ENCODE measurements at places on chromosomes 11 and 22.
A peak's percentile ranks its signal among the peaks of the same experiment; 100 is the strongest.

DNA sequence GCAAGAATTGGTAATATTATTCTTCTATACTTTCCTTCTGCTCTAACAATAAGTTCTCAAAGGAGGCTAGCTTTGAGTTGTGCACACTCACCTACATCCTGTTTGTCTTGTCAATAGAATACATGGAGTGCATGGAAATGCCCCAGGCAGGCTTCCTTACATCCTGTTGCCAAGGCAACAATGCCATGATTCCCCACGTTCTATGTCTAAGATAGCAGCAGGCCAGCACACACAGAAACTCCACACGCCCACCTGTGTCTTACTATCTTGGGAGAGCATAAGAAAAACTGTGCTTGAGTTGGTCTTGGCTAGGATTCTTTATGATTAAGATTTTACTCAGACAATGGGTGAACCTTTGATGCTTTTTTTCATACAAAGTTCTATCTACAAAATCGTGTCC, 379.2 kb downstream of the AASDHPPT start:
- DNase-seq = no peak

DNA sequence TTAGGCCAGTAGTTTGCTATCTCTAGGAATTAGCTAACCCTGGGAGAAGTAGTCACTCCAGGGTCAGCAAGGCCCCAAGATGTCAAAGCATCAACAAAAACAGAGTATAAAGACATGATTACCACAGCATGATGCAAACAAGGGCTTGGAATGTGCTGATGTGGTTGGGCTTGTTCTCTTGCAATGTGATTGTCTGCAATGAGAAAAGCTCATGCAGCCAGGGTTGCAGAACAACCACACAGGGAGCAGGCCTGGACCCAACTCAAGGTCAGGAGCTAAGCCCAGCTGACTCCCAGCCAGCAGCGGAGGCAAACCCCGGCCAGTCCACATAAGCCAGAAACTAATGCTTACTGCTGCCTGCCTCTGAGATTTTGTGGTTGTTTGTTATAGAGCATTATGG, 132.4 kb upstream of the ZC3H12C start:
- peak; percentile 20 for DNase-seq

- no peak for DNase-seq
Observed at GRCh38 chr11:43579919-43580276, 100.6 kb upstream of the HSD17B12 start.

DNA sequence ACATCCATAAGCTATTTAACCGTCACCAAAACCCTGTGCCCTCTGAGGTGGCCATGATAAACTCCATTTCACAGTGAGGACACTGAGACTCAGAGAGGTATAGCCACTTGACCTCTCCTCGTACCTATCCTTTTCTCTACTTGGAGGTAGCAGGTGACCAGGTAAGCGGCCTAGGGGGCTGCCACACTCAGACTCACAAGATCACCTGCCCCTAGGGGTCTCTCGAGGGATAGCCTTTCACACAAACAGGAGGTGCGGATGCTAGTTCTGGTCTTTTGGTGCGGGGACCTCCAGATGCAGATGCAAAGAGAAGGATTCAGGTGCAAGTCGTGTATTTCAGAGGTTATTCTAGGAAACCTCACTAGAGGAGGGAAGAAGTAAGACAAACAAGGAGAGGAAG, 14.6 kb downstream of the MS4A18 start:
- no peak for DNase-seq

DNA sequence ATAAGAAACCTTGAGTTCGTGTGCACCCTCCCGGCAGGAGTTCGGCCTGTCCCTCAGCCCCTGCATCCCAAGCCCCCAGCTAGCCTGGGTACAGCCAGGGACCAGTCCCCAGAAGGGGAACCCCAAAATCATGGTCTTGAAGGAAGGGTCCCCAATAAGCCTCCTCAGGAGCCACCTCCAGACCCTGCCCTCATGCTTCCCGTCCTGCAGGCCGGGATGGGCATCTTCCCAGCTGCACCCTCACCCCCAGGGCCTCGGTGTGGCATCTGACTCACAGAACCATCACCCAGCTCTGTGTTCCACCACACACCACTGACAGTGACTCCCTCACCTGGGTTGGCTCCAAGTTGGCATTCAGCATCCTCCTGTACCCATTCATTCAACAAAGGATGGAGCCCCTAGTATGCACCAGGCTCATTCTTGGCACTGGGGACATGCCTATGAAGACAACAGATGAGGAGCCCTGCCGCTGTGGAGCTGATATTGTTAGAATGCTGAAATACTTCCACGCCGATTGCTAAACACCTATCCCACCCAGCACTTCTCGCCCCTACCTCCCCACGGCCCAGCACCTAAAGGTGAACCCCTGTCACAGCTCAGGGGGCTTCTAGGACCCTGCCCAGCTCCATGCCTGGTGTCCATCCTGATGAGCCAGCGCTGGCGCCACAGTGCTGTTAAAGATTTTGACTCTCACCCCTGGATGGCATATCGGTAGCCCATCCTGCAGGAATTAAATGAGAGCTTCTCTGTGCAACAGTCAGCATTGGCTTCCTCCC, 77.8 kb downstream of the BUD13 start:
- DNase-seq = no peak

GRCh38 chr11:2306877-2307500, 5.2 kb downstream of the TSPAN32 start:
- DNase-seq = peak; percentile 41

- DNase-seq = peak; percentile 88
Observed at GRCh38 chr11:64304316-64305072, 830 bp upstream of the ESRRA start.

DNA sequence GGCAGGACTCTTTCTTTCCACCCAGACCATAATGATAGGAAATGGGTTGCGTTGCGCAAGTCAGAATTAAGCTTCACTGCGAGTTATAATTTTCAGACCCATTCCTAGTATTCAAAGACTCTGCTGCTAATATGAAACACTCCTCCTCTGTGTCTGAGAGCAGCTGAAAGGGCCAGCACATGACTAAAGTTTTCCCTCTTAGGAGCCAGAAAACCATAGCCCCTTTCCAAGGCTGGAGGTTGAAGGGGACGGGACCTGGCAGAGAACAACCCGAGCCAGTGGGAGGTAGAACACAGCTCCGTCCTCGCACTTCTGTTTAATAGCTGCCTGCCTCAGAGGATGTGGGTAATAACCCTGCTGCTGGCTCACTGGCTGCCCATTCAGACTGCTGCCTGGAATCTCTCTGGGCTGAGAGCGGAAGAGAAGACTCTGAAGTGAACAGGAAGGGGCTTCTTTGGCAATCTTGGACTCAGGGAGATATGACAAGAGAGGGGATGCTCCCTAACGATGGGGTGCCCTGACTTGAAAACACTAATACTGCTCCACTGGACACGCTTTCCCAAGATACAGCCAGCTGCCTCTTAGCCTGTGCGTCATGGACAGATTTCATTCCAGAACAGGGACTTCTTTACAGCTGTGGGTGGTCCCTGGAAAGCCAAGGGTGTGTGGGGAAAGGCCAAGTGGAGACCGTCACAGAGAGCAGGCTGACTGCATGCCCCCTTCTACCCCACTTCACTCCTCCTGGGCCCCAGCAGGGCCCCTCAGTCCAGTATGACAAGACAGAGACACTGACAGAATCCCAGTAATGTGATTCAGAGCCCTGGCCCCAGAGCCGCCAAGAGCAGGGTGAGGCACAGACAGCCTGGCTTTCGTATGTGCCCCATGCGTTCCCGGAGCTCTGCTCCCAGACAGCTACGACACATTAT, 156.9 kb downstream of the FEZ1 start:
- no peak for DNase-seq

- DNase-seq = no peak
Observed at GRCh38 chr11:35598254-35599125, 19.8 kb upstream of the FJX1 start.

DNA sequence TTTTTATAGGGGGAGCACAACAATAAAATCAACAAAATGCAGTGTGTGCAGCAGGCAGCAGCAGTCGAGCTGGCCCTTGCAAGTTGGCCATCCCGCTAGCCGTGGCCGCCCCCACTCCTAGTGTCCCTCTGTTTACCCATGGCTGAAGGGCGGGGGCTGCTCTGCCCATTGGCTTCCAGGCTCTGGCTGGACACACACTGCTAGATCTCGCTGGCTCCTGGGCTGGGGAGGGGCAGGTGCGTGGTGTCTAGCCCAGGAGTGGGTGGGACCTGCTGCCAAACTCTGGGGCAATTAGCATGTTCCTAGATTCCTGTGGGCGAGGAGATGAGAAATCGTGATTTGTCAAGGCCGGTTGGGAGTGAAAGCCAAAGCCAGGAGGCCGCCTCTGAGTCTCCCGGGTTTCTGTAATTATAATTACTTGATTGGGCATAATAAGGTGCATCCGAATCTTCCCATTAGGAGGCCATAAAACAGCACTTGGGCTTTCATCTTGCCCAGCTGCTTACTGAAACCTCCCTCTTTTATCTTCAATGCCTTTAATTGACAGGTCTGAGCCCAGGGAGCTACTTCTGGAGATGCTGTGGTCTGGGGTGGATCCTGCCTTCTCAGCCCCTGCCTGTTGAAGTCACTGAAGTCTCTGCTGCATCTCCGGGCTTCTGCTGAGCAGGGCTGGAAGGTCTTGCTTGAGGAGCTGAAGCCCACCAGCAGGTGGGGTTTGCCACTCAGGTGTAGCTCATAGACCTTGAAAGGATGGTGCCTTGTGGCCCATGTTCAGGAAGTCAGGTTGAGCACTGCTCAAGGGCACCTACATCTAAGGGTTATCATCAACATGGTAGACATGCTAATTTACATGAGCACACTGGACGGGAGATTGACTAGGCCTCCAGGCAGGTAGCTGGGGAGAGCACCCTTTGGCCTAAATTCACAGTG, 44.5 kb upstream of the DKK3 start:
- DNase-seq = no peak

GRCh38 chr22:32858121-32858703, 56.7 kb downstream of the TIMP3 start:
- DNase-seq = no peak

DNA sequence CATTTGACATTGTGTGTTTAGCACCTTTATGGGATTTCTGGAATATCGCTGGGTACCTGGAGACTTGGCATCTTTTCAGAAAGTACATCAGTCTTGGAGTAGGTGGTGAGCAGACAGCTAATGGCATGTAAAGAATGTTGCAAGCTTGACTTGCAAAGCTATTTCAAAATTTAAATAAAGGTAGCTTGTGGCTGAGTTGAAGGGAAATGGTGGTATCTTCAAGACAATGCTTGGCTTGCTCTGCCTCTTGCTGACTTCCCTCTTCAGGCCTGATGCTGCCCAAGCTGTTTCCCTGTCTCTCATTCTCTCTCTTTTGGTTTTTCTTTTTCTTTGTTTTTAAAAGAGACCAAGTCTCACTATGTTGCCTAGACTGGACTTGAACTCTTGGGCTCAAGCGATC, 13.2 kb downstream of the ZNRF3 start:
- DNase-seq = no peak

- DNase-seq = no peak
Observed at GRCh38 chr11:126914941-126915340, 85.6 kb downstream of the KIRREL3 start.

- no peak for DNase-seq
Observed at GRCh38 chr11:46127150-46127638, 5.9 kb upstream of the PHF21A start.

DNA sequence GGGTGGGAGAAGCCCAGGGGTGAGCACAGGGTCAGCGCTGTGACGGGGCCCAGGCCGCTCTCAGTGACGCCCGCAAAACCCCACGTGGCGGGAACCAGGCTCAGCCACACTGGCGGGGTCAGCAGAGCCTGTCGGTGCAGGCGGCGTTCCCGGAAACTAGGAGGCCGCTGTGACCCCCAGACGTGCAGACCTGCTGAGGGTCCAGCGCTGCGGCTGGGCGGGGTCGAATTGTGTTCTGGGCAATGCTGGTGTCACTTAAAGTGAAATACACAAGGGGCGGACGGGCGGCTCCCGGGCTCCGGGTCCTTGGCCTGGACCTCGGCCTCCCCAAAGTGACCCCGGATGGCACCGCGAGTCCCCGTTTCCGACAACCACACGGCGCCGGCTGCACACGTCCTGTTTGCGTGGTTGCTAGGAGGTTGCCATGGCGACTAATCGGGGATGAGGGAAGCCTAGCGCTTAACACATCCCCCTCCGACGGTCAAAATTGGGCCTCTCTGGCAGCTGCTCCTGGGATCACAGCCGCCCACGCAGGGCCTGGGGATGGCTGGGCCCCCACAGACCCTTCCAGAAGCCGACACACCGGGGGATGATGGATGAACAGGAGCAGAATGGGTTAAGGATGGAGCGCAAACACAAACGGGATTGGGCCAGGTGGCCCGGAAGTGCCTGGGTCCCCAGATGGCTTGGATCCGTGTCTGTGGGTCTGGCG, 81.7 kb upstream of the PRR5 start:
- peak; percentile 86 for DNase-seq

Data from renal pelvis (tissue), 12 donors.